ENCODE measurements at places on chromosomes 6 and 20. TPM values are rescaled to one million over a fixed set of nuclear protein-coding genes. Genes with fewer than 3 reads are reported as not detected.

Gene HS3ST5
- not detected for total RNA-seq

Gene ARMH2
- total RNA-seq: not detected

Gene LRRN4
- 0.51 TPM for total RNA-seq

Gene STMND1
- total RNA-seq: not detected

Gene ZNF391
- 1.1 TPM for total RNA-seq

Gene HRH3
- not detected for total RNA-seq

Gene FOXF2
- not detected for total RNA-seq

Gene BPIFA1
- not detected for total RNA-seq

Gene IMPG1
- total RNA-seq: not detected

Gene PROKR2
- total RNA-seq: not detected

Gene RAET1G
- total RNA-seq: not detected

Gene RAET1L
- total RNA-seq: not detected

Gene ASIP
- not detected for total RNA-seq

Gene SNTA1
- total RNA-seq: 8.8 TPM

Gene CLPSL2
- not detected for total RNA-seq

Gene PPP1R16B
- 247 TPM for total RNA-seq

Gene ORC3
- total RNA-seq: 19.9 TPM

Gene POU5F1
- total RNA-seq: 0.68 TPM

Gene ANGPT4
- total RNA-seq: not detected

Gene MAFB
- 3.4 TPM for total RNA-seq

Gene POM121L2
- total RNA-seq: not detected

Gene UNC5CL
- total RNA-seq: 0.14 TPM

Gene OR11A1
- not detected for total RNA-seq

Gene ECT2L
- total RNA-seq: not detected

Gene TCF15
- 2.7 TPM for total RNA-seq

Gene RIN2
- 88.0 TPM for total RNA-seq

Gene SNAP91
- 0.51 TPM for total RNA-seq

Gene C6orf15
- not detected for total RNA-seq

Gene WFDC6
- total RNA-seq: not detected

Gene CALHM6
- 0.85 TPM for total RNA-seq

Gene PAX1
- not detected for total RNA-seq

Gene SPATA25
- total RNA-seq: 1.0 TPM

Gene SLC17A9
- total RNA-seq: 11.8 TPM

Gene CPXM1
- total RNA-seq: 0.34 TPM
